ENCODE measurements at places on chromosomes 7 and 10.

GRCh38 chr10:127117125-127117524 lies 79.3 kb downstream of the INSYN2A start:
- DNase-seq, result peak; percentile 19

DNA sequence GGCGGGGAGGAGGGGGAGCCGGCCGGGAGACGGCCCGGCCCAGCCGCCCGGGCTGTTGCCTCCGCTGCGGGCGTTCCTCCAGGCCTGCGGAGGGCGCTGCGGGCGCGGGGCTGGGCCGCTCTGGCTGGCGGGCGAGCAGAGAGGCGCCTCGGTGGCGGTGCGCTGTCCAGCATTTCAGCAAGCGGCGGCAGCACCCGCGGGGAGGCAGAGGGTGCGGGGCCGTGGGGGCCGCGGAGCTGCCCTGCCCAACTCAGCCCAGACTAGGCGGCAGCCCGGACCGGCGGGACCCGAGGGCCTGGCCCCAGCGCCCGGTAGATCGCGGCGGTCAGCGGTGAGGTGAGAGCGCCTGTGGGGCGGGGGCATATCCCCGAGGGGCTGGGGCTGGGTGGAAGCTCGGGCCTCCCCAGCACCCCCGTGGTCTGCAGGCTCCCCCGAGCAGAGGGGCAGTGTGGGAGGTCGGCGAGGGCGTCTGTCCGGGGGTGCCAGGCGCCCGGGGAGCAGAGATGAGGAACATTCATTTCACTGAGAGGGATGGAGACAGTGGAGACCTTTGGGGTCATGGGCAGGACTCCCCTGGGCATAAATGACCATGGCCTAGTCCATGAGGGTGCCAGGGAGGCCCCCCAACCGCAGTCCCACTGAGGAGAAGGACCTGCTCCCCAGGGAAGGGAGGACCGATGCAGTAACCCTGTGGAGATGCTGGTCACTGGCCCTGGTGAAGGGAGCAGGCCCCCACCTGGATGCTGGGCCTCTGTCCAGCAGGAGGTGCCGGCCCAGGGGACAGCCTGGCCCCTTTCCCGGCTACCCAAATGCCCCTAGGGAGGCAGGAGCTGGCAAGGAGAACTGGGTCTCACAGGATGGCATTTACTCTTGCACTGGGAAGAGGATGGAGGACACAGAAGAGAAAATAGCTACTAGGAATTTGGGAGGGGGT lies at the start of gene SRRM3:
TSS of gene SRRM3 (plus strand) at position 165 of the 934 bp plus-strand sequence. CDS start 33,171 bp downstream, outside the sequence.
- DNase-seq, result peak; percentile 89

DNA sequence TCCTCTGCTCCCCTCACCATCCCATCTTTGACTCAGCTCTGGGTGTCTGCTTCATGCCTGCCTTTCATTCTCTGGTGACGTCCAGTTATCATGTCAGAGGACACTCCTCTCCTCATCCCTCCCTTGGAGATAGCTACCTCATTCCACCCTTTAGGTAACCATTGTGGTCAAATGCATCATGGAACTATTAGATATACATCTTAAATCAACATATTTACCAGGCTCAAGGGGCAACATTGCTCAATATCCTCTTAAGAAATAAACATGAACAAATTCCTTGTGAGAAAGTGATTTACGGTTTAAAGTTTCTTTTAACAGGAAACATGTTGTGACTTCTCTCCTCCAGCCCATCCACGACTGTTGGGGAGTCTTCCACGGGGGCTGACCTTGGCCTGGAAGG lies 511.6 kb upstream of the IGFBP3 start:
- no peak for DNase-seq

- DNase-seq, result no peak
These were observed 85.6 kb upstream of the FRMD4A start for GRCh38 chr10:14416308-14416700.

DNA sequence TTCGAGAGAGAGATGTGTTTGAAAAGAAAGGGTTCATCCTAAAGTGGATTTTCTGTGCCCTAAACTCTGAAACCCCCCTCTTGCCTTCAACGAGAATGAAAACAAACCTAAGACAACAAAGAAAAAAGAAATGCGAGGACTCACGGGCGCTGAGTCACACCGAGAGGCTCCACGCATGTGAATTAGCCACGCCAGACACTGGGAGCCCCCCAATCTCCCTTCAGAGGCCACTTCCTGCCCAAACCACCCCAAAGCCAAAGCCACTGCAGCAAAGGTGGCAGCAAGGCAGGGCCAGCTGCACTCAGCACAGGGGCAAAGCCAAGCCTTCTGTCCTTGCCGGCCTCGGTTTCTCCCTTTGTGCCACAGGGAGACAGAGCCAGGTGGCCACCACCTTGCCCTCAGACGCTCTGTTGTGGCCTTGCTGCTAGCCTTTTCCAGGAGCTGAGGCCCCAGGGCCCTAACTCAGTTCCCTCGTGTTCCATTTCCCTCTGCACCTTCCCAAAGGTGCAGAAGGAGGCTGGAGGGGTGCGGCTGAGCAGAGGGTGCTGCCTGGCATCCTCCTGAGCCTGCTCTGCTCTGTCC lies 93.3 kb downstream of the FAM53B start:
- DNase-seq, result peak; percentile 67

GRCh38 chr10:81179805-81180452 lies 642.2 kb downstream of the SH2D4B start:
- DNase-seq, result peak; percentile 28

- peak; percentile 35 for DNase-seq
These were observed 113.6 kb upstream of the AMPH start for GRCh38 chr7:38744746-38745145.

GRCh38 chr10:21501731-21502347 lies 23.6 kb downstream of the SKIDA1 start:
- no peak for DNase-seq

DNA sequence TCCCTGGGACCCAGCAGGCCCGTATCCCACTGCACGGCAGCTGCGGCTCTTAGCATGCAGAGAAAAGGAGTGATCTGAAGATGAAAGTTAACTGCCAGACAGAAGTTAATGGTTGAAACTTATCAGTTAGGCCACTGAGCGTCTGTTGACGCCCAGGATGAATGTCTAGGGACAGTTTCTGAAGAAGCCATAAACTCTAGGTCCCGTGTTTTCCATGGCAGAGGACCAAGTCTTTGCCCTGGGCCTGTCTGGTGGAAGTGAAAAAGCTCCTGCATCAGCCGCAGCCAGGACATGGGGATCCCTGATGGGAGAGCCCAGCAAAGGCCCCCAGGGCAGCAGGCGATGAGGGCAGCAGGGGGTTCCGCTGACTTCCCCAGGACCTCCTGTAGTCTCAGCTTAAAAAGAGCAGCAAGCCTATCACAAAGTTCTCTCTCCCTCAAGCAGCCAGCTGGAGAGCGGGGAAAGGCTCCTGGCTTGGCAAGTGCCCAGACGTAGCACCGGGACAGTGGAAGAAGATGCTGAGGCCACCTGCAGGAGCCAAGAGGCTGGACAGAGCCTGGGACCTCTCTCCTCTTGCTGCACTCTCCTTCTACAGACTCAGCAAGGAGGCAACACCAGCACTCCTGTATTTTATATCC lies 79.6 kb downstream of the TNS3 start:
- no peak for DNase-seq

- peak; percentile 85 for DNase-seq
These were observed 59.4 kb upstream of the FRMD4A start for GRCh38 chr10:14389981-14390590.

GRCh38 chr10:131858583-131859340 lies 42.0 kb upstream of the PPP2R2D start:
- no peak for DNase-seq

- DNase-seq, result no peak
These were observed 226.0 kb upstream of the ADARB2 start for GRCh38 chr10:1963341-1963740.

GRCh38 chr10:113158183-113158582 lies 208.1 kb downstream of the TCF7L2 start:
- DNase-seq, result no peak

DNA sequence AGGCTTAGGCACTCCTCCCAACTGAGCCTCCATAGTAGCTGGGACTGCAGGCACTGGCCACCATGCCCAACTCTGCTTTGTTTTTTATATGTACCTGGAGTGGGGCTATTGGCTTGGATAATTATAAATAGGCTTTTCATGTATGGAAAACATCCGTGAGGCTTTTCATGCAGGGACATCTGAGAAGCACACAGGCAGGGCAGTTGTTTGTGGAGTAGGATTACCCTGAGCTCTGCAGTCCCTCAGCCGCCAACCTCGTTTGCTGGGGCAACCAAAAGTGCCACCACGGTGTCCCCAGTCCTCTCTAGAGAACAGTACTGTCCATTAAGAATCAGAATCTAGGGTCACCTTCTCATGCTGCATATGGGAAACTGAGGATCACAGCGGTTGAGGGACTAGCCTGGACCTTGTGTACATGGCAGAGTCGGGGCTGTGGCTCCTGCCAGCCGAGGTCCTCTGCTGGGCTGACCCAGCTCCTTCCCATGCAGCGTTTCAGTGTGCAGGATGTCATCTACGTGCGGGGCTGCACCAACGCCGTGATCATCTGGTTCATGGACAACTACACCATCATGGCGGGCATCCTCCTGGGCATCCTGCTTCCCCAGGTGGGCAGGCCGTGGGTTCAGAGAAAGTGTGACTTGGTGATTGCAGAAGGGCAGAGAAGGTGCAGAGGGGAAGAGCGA lies 54.5 kb downstream of the TSPAN15 start:
- no peak for DNase-seq

DNA sequence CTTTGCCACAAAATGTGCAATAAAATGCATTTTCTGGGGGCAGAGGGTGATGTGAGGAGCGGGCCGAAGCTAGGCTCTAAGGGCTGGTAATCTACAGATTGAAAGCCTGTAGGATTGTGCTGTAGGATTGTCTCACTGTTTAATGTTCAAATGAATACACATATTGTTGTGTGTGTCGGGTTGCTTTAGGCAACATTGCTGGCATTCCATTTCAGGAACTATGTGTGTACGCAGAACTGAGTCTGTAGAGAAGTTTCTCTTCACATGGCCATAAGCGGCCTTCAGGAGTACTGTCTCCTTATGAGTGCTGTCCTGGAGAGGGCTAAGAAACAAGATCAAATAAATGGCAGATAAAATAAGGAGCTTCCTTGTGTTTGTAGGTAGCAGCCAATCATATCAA lies 540.2 kb downstream of the GATA3 start:
- no peak for DNase-seq

DNA sequence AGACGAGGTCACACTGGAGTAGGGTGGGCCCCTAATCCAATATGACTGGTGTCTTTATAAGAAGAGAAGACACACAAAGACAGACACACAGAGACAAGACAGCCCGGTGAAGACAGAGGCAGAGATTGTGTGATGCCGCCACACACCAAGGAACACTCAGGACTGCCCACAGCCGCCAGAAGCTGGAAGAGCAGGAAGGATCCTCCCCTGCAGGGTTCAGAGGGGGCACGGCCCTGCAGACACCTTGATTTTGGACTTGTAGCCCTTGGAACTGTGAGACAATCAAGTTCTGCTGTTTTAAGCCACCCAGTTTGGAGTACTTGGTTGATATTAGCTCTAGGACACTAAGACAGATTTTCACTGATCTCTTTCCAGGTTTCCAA lies 72.1 kb upstream of the NANOS1 start:
- DNase-seq, result no peak

DNA sequence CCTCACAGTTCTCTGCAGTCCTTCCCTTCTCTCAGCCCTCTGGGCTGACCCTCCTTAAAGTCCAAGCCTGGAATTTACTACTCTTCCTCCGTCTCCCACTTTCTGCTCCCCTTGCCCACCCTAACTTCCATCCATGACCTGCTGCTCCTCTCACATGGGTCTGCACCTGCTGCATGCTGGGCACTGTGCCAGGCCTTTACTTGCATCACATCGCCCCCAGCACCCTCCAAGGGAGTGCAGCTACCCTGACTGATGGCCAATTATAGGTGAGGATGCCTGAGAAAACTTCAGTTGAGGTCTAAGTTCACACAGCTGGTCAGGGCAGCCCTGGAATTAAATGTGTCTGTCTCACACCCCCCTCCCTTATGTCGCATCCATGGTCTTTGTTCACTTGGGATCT lies 53.6 kb upstream of the ZPBP start:
- no peak for DNase-seq

DNA sequence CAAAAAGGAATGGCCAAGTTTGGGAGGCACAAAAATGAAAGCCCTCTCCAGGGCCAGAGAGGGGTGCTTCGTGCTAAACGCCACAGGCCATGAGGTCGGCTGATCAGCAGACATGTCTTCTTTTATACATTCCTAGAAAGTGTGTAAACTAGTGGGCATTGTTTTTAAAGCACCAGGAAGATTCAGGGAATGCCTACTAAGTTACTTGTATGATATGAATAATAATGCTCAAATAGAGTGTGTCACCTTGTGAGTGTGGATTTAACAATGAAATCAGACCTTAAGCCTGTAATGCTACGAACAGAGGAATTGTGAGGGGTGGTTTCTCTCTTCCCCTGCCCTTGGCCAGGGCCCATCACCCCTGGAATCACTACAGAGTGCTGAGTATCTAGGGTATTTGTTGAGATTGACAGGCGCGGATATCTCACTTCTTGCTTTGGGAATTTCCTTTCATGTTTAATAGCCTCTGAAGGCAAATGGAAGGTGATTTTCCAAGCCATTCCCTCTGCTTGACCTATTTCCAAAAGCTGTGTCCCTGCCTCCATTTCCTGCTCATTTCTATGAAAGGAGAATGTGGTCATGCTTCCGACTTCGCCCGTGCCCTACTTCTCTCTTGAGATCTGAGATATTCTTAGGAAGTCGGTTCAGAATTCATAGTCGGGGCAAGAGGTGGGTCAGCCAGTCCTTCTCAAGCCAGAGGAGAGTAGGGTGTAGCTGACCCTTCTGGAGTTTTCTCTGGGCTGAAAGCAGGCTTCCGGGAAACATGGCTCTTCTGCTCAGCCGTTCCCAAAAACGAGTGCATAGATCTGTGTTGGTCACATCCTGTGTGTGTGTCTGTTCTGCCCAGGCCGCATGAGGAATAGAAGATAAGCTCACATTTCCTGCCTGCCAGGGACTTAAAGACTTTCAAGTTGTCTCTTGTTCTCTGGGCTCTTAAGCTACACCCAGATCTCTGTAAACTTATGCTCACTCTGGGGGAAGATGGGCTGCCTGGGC lies 167.8 kb upstream of the ITGB1 start:
- peak; percentile 78 for DNase-seq

DNA sequence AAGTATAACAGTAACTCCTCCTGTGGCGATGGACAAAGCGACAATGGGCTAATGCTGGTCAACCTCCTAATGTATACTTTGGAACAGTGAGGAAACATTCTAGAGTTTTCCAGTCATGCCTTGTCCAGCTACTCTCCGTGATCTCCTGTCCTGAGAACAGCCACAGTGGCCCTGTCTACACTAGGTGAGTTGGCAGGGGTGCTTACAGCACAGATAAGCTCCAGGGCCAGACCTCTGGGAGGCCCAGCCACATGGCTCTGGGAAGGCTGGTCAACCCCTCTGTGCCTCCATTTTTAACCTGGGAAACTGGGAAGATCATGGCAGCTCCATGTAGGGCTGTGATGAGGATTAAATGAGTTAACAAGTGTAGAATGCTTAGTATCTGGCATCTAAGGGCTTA lies 57.0 kb downstream of the CLEC2L start:
- DNase-seq, result no peak

GRCh38 chr10:128174581-128175559 lies 48.6 kb upstream of the MKI67 start:
- DNase-seq, result no peak

DNA sequence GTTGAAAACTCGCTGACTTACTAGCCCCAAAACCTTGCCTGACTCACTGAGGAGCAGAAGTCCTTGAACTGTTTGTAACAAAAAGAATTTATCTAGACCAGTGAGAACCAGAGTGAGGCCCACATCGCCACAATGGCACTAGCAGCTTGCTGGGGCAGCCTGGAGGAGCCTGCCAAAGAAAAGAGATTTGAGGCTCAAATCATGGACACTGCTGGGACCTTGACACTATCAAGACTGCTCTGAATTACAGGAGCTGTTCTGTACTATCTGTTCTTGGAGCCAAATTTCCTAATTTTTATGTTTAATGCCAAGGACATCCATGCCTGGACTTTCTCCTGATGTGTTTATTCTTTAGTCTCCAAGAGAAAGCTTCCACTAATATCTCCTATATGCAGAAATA lies 82.0 kb upstream of the JCAD start:
- DNase-seq, result no peak

Data from activated CD4-positive, alpha-beta T cell treated with anti-CD3 and anti-CD28 coated beads, Interleukin-2, Interleukin-6, amounts not matched to agents 100 ng/mL and 50 ng/mL, durations not matched to agents 16 hours and 8 hours (primary cell).